ENCODE measurements at places on chromosomes 16 and 17.

GRCh38 chr17:63676584-63676983 is 23.3 kb downstream of the LIMD2 start:
- no peak for DNase-seq

DNA sequence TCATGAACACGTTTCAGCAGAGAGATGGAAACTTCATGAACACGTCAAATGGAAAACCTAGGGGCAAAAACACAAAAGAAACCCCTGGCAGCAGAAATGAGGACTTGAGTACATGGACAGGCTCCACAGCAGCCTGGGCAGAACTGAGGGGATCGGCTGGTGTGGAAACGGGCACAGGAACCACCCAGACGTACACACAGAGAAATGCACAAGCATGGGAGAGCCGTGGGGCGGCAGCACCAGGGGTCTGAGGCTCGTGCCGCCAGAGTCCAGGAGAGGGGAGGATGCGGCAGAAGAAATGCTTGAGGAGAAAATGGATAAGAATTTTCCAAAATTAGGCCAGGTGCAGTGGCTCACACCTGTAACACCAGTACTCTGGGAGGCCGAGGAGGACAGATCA is 30.0 kb downstream of the MAP1LC3B start:
- DNase-seq, result no peak

DNA sequence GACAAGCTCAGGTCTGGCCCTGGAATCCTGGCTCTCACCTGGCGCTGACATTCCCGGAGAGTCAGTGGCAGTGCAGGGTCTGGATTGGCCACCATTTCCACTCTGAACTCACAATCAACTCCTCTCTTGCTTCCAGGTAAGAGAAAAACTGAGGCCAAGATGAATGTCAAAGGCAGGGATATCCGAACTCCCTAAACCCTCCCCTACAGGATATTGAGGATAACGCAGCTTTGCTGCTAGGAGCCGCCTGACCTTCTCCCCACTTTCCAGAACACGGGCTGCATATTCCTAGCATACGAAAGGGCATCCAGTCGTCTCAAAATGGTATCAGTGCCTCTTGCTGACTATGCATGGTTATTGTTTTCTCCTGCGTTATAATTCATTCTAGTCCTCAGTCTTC is 473.4 kb downstream of the SOX9 start:
- DNase-seq, result no peak

DNA sequence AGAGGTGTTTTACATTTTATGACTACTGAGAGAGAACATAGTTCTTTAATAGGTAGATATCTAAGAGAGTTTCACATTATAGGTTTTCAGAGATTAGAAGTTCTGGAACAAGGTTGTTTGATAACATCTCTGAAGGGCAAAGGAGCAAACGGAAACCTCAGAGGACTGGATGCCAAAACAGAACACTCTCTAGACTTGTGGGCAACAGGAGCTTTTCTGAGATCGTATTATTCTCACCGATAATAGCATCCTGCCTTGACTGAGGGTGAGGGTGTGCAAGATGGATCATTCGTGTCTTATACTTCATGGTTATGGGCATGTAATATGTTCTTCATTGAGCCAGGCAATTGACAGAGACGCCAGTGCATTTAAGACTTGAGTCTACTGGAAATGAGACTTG is 234.8 kb downstream of the IRX3 start:
- DNase-seq, result no peak

GRCh38 chr17:27630607-27631410 is at the start of gene LGALS9:
LGALS9 (plus strand) TSS chr17:27631188; CDS start chr17:27631266, 78 bp downstream.
- DNase-seq, result no peak

- peak; percentile 46 for DNase-seq
Observed at GRCh38 chr16:66275775-66276428, 90.6 kb upstream of the CDH5 start.

DNA sequence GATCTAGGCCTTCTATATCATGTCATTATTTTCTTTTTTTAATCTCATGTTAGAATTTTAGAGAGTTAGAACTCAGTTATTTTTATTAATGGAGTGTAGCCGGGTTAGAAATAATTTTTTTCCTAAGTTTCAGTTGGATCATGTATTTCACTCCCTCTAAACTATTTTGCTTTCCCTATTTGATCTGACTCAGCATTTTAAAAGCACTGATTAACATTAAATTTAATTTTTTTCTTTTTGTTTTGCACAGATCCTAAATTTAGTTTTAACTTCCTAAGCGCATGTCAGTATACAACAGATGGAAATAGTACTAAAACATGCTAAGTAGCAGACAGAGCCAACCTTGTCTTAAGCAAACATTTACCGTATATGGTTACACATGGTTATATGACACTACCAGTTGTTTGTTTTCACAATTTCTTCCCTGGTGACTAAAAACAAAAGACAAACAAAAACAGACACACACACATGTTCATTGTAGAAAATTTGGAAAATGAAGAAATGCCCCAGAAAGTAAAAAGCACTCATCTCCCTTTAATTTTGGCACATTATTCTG is 33.6 kb upstream of the RAB11FIP4 start:
- no peak for DNase-seq

DNA sequence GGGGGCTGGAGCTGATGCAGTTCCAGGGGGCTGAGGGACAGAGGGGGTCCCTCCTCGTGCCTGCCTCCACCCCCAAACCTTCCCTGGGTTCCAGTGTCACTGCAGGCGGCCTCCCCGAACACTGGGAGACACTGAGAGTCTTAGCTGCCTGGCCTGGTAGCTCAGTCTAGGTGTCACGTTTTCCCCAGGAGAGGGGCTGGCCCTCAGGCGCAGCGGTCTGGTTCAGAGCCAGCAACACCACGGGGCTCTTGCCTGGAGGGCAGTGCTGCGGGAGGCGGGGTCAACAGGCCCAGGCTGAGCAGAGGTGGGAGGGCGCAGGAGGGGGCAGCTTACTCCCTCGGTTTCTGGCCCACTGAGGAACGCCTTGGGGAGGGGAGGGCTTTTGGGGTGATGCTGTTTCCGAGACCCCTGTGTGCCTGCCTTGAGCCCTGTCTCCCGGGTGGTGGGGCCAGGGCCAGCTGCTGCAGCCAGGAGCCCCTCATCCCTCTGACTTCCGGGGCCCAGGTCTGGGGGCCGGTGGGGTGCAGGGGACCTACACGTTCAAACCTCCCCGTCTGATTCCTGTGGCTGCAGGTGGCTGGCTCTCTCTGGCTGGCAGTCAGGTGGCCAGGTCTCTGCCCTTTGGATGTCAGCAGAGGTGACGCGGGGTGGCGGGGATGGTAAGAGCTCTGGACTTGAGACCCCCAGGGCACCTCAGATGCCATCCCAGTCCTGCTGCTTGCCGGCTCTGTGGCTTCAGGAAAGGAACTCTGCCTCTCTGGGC is 89.3 kb upstream of the GSE1 start:
- DNase-seq, result no peak

- no peak for DNase-seq
Observed at GRCh38 chr16:67922740-67923139, 8.9 kb downstream of the CTRL start.

DNA sequence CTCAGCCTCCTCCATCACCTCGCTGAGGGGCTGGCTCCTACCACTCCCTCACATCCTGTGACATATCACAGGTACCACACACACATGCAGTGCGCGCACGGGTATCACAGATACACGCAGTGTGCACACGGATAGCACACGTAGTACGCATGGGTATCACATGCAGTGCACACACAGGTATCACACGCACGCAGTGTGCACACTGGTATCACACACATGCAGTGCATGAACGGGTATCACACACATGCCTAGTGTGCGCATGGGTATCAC is 30.1 kb downstream of the ACSF3 start:
- no peak for DNase-seq

- DNase-seq, result no peak
Observed at GRCh38 chr16:88921591-88921990, 55.1 kb upstream of the PABPN1L start.

DNA sequence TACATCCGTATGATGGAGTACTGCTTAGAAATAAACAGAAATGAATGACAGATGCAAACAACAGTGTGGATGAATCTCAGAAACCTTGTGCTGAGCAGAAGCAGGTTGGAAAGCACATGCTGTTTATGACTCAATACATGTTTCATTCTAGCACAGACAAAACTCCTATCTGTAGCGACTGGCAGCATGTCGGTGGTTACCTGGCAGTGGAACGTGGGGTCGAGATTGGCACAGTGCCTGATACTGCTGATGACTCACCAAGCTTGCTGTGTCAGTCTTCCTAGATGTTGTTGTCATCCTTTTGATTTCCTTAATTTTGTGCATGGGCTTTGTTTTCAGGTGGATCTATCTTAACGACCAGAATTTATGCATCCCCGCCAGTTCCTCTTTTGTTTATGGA is 62.1 kb downstream of the GAN start:
- DNase-seq, result no peak

GRCh38 chr17:30211371-30211770 is 24.1 kb downstream of the SLC6A4 start:
- no peak for DNase-seq

- no peak for DNase-seq
Observed at GRCh38 chr17:41098481-41098880, 539 bp upstream of the KRTAP4-8 start.
